ENCODE measurements at places on chromosomes 13 and 19.
A peak's percentile ranks its signal among the peaks of the same experiment; 100 is the strongest.

- no peaks in the 10 kb centered on the region for H3K27me3 ChIP-seq
- H3K27ac ChIP-seq: no peak overlapping the region
- no peak for DNase-seq
- H3K36me3 ChIP-seq: no peaks in the 10 kb centered on the region
These were observed 13.1 kb downstream of the ZNF773 start for GRCh38 chr19:57512845-57513244.

- peak overlapping the region; percentile 98 for H3K27ac ChIP-seq
- H3K27me3 ChIP-seq: no peaks in the 10 kb centered on the region
- H3K4me3 ChIP-seq: peak overlapping the region; percentile 81
- H3K36me3 ChIP-seq: no peaks in the 10 kb centered on the region
- peak; percentile 56 for DNase-seq
These were observed 2.4 kb downstream of the GADD45B start for GRCh38 chr19:2478278-2478755.

GRCh38 chr19:15810335-15810734 lies 5.1 kb downstream of the OR10H1 start:
- no peaks in the 10 kb centered on the region for H3K36me3 ChIP-seq
- no peak overlapping the region for H3K4me3 ChIP-seq
- DNase-seq: no peak
- no peaks in the 10 kb centered on the region for H3K4me1 ChIP-seq
- H3K27ac ChIP-seq: no peak overlapping the region

DNA sequence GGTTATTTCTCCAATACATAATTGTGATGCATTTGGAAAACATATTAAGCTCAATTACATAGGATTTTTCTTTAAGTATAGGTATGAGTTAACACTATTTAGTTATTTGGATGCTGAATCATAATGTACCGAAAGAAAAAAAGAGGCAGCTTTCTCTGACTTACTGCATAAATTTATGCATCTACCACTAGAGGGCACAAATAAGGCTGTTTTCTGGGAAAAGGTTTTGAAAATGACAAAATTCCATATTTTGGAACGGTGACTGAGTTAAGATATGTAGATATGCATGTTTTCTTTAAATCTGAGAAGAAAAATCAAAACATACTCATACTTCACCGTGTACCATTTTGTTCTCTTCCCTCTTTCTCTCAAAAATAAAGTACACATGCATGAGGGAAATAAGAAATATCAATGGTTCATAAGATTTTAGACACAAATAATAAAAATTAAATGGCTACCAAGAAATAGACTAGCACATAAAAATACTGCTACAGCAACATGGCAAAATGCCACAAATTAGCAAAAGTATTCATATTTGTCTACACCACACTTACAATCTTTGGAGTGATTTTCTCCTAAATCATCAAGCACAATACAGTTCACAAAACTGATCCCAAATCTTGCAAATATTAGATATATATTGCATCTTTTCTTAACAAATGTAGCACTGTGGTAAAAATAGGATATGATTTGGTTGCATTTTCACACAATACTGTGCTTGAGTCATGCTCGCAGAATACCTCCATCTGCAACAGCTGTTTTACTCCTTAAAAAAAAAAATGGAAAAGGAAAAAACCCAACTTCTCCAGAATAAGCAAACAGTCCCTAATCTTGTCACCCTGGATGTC lies 260.0 kb downstream of the FGF14 start:
- no peak overlapping the region for H3K4me3 ChIP-seq
- no peaks in the 10 kb centered on the region for H3K36me3 ChIP-seq
- H3K4me1 ChIP-seq: no peaks in the 10 kb centered on the region

DNA sequence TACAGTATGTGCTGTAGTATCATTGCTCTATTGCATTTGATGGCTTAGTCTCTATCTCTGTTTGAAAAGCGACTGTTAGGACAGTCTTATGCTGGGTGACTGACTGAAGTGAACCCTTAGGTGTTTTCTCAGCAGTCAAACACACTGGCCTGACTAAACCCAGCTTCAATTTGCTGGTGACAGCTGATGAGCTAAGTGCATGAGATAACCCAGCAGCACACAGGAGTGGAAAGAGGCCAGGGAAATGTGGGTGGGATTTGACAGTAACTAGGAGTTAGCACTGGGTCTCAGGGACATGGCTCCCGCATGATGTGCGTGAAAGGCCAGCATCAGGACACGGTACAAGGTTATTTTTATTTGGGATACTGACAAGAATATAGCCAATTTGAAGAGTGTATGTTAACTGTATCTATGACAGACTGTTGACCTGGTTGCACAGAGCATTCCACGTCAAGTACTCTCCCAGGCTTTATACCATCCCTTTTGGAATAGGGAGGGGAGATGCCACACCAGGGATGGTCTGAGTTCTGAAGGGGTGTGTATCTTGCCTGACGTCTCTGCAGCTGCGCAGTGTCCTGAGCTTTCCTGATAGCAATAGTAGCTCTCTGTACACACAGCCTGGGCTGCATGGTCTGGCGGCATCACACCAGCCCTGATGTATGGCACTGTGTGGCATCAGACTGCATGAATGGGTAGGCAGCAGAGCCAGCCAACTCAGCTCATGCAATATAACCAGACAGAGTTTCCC lies 144.8 kb downstream of the FLT1 start:
- H3K36me3 ChIP-seq: no peaks in the 10 kb centered on the region
- no peaks in the 10 kb centered on the region for H3K4me1 ChIP-seq
- H3K27me3 ChIP-seq: no peaks in the 10 kb centered on the region
- H3K27ac ChIP-seq: no peak overlapping the region
- H3K4me3 ChIP-seq: no peak overlapping the region

DNA sequence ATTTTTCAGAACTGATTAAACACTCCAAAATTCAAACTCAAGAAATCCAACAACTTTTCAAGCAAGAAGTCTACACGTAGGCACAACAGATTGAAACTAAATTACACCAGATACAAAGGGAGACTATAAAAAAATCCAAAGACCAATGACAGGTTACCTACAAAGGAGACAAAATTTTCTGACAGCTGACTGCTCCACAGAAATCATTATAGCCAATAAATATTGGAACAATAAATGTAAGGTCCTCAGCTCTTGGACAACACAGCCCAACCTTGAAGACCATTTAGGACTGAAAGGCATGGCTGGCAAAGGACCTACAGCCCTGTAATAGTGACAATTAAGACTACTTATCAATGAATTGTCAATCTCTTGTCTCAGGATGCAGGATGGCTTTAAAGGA lies 15.9 kb downstream of the ZNF350 start:
- no peak overlapping the region for H3K4me3 ChIP-seq
- H3K27ac ChIP-seq: no peak overlapping the region
- H3K36me3 ChIP-seq: peaks cover 100% of the 10 kb centered on the region

GRCh38 chr19:2266183-2266993 lies 10.2 kb upstream of the JSRP1 start:
- no peaks in the 10 kb centered on the region for H3K36me3 ChIP-seq
- H3K27ac ChIP-seq: peak overlapping the region; percentile 4
- peak; percentile 62 for DNase-seq
- no peak overlapping the region for H3K4me3 ChIP-seq
- H3K27me3 ChIP-seq: no peaks in the 10 kb centered on the region

DNA sequence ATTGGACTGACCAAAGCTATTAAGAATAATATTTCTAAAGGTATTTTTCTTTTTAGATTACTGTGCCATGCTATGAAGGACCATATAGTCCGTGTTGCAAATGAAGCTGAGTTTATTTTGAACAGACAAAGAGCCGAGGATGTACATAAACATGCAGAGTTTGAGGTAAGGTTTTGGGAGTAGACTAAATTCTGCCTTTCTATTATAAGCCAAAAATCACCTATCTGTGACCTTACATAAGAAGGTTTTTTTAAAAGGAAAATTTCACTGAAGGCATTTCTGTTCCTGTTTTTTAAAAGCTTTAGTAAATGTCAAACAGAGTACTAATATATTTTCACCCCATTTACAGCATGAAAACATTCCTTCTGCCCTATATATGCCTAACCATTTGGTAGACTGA lies 127.4 kb downstream of the MAB21L1 start:
- H3K4me1 ChIP-seq: no peaks in the 10 kb centered on the region
- H3K4me3 ChIP-seq: no peak overlapping the region
- H3K36me3 ChIP-seq: no peaks in the 10 kb centered on the region
- H3K27ac ChIP-seq: peak overlapping the region; percentile 48
- no peaks in the 10 kb centered on the region for H3K27me3 ChIP-seq

- DNase-seq: no peak
- H3K36me3 ChIP-seq: no peaks in the 10 kb centered on the region
- H3K27ac ChIP-seq: no peak overlapping the region
- no peak overlapping the region for H3K4me3 ChIP-seq
These were observed 86.7 kb upstream of the TPP2 start for GRCh38 chr13:102510072-102510471.

DNA sequence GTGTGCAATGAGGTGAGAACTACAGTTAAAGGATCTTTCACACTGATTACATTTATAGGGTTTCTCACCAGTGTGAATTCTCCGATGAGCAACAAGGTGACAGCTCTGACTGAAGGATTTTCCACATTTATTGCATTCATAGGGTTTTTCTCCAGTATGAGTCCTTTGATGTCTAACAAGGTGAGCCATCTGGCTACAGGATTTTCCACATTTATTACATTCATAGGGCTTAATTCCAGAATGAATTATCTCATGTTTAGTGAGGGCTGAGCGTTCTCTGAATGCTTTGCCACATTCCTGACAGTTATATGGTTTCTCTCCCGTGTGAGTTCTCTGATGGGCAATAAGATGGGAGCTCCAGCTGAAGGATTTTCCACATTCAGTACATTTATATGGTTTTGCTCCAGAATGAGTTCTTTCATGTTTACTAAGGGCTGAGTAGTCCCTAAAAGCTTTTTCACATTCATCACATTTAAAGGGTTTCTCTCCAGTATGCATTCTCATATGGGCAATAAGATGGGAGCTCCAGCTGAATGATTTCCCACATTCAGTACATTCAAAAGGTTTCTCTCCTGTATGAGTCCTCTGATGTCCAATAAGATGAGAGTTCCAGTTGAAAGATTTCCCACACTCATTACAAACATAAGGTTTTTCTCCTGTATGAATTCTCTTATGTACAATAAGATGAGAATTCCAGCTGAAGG lies 4.4 kb upstream of the C19orf18 start:
- H3K27me3 ChIP-seq: no peaks in the 10 kb centered on the region
- DNase-seq: no peak
- H3K36me3 ChIP-seq: peaks cover 48% of the 10 kb centered on the region
- no peak overlapping the region for H3K27ac ChIP-seq

DNA sequence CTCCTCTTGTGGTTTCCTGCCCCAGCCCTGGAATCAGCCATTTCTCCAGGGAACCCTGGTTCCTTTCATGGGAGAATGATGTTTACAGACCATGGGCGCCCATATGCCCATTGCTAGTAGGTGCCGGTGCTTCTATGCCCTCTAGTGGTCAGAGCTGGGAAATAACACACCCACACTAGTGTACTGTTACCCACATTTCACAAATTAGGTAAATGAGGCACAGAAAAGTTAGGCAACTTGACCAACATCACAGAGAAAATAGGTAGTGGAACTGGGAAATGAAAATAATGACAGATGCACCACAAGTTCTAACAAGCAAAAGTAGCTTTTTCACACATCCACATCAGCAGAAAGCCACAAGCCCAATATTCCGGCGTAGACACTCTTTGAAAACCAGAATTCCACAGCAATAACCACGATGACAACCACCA lies 1.3 kb upstream of the CEACAM3 start:
- no peak for DNase-seq
- no peaks in the 10 kb centered on the region for H3K27me3 ChIP-seq
- no peaks in the 10 kb centered on the region for H3K36me3 ChIP-seq
- no peak overlapping the region for H3K4me3 ChIP-seq
- H3K4me1 ChIP-seq: no peaks in the 10 kb centered on the region

DNA sequence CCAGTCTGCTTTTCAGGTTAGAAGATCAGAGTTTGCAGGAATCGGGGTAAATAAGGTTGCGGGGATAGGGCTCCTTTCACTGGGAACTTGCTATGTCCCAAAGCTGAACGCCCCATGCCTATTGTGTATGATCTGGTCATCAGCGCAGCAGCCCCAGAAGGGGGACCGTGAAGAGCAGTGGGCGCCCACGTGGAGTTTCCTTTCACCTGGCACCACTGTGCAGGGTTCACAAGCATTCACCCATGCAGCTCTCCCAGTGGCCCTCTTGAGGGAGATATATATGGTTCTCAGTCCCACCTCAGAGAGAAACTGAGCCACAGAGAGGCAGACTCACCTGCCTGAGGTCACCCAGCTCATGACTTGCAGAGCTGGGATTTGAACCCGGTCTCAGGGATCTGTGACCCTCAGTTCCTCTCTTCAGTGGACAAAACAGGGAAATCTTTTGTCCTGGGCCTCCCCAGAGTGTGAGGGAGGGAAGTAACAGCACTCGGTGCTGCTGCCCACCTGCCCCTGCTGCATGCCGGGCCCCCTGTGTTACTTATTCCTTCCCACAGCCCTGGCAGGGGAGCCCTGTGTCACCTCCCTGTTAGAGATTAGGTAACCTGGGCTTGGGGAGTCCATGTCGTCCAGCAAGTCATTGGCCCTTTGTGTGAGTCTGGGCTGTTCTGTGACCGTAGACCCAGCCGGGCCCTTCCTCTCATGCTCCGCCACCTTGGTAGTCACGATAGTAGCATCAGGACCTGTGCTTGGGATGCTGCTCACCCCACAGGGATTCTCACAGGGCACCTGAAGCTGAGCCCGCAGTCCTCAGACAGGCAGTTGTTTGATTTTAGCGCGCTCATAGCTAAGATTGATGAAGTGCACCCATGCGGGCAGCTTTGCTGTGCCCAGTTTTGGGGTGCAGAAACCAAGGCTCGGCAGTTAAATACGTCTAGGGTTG lies 27.9 kb downstream of the PPP5C start:
- no peak for DNase-seq
- H3K27me3 ChIP-seq: no peaks in the 10 kb centered on the region
- peak overlapping the region; percentile 52 for H3K27ac ChIP-seq

- H3K36me3 ChIP-seq: no peaks in the 10 kb centered on the region
- peaks cover 42% of the 10 kb centered on the region for H3K4me1 ChIP-seq
- peak overlapping the region; percentile 100 for H3K27ac ChIP-seq
- DNase-seq: peak; percentile 32
- H3K27me3 ChIP-seq: no peaks in the 10 kb centered on the region
These were observed 6.7 kb upstream of the MKNK2 start for GRCh38 chr19:2057484-2058469.

DNA sequence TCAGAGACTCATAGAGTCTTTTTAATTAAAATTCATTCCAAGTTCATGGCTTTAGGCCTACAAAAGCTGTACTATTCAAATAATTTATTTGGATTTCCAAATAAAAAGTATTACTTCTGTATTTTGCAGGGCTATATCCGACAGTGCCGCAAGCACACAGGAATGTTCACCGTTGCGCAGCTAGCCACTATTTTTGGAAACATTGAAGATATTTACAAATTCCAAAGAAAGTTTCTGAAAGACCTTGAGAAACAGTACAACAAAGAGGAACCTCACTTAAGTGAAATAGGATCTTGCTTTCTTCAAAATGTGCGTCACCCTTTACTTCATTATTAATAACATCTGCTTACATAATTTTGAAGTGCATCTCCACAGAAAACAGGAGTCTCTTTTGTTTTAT lies 20.5 kb upstream of the C1QTNF9 start:
- H3K36me3 ChIP-seq: no peaks in the 10 kb centered on the region
- H3K4me1 ChIP-seq: no peaks in the 10 kb centered on the region
- H3K27ac ChIP-seq: no peak overlapping the region
- H3K27me3 ChIP-seq: no peaks in the 10 kb centered on the region
- no peak overlapping the region for H3K4me3 ChIP-seq
- no peak for DNase-seq

GRCh38 chr19:16283210-16284061 lies 41.2 kb upstream of the KLF2 start:
- H3K27me3 ChIP-seq: no peaks in the 10 kb centered on the region
- H3K36me3 ChIP-seq: no peaks in the 10 kb centered on the region
- peak; percentile 77 for DNase-seq

Measured in gastrocnemius medialis (tissue), 4 donors.